Stimulated activated CD8-positive, alpha-beta memory T cell treated with anti-CD3 and anti-CD28 coated beads, Interleukin-15, amount 100 ng/mL, for 24 hours (primary cell): ENCODE measurements at places on chromosomes 16 and 17.

GRCh38 chr16:14522671-14523070, 107.4 kb downstream of the PARN start:
- DNase-seq, result no peak

DNA sequence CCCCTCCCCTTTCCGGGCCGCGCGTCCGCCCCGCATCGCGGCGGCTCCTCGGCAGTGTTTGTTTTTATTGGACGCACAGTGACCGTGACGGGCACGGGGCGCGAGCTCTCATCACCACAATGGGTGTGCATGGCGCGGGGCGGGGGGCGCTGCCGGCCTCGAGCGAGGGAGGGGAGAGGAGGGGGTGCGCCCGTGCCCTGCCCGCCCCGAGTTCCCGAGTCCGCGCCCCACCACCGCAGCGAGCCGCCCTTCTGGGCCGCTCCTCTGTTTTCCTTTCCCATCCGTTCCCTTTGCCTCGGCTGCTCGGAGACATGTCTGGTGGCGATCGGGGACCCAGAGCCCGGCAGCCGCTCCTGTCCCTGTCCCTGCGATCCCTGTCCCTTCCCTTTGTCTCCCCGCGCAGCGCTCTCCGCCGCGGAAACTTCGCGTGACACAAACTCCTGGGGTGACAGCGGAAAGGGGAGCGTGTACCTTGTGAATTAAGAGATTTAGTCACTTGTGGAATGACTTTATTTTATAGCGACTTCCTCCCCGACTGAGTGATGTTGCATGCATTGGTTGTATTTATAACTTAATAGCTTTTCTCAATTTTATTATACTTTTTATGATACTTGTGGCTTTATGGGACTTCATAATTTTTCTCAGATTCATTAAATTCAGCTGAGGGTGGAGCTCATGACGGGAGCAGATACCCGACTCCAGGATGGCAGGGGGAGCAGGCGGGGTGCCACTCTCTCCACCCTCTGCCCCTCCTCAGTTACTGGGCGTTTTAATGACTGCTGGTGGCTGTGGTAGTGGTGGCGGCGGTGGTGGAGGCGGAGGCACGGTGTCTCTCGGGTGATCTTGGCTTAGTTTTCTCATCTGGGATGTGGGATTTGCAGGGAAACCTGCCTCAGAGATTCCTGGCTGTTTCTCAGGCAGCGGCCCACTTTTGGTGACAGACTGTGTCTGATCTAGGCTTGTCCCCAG, 40.8 kb downstream of the MRM1 start:
- no peak for DNase-seq

GRCh38 chr17:71899317-71899716, 221.5 kb upstream of the SOX9 start:
- no peak for DNase-seq

GRCh38 chr17:57911834-57912673, 43.2 kb downstream of the CUEDC1 start:
- DNase-seq, result no peak

DNA sequence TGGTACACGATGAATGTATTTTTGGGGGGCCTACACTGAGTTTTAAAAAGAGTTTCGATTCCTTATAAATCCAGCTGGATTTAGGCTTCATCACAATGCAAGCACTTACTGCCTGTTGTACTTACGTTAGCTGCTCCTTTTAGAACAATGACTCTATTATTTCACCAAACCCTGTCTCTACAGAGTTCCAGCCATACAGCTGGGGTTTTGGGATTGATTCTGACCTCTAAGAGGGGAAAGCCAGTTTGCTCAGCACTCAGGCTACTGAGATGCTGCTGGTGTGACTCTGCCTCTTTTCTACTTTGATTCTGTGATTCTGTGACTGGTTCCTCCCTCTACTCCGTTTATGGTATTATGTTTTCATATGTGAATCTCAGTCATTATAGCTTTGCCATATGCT, 329.7 kb downstream of the ABCC12 start:
- DNase-seq, result no peak

- DNase-seq, result no peak
Measured at GRCh38 chr17:8056232-8056975, 17.5 kb downstream of the ALOX15B start.

DNA sequence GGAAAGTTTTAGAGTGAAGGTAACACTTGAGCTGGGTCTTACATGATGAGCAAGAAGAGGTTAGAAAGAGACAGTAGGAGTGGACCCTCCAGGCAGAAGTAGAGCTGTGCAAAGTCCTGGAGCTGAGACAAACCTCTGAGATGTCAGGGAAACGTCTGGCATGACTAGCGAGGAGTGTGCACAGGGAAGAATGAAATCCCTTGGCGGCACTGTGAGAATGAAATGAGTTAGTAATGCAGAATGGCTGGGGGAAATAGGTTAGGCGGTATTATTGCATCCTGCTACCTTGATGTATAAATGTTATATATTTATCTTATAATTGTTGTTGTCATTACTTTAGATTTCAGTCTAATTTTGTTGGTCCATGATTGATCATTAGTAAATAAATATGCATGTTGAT, 457.9 kb upstream of the CCL2 start:
- no peak for DNase-seq

DNA sequence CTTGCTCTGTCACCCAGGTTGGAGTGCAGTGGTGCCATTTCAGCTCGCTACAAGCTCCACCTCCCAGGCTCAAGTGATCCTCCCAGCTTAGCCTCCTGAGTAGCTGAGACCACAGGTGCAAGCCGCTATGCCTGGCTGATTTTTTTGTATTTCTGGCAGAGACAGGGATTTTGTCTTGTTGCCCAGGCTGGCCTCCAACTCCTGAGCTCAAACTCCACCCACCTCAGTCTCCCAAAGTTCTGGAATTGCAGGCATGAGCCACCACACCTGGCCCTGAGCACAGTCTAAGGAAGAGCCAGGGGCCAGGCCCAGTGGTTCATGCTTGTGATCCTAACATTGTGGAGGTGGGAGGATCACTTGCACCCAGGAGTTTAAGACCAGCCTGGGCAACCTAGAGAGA, 21.8 kb upstream of the BCO1 start:
- no peak for DNase-seq

GRCh38 chr16:89147085-89147817, 24.3 kb upstream of the CDH15 start:
- no peak for DNase-seq

GRCh38 chr16:19851476-19851875, 33.2 kb downstream of the GPRC5B start:
- DNase-seq, result no peak

GRCh38 chr17:1177016-1177700, 2.6 kb downstream of the ABR start:
- DNase-seq, result no peak

DNA sequence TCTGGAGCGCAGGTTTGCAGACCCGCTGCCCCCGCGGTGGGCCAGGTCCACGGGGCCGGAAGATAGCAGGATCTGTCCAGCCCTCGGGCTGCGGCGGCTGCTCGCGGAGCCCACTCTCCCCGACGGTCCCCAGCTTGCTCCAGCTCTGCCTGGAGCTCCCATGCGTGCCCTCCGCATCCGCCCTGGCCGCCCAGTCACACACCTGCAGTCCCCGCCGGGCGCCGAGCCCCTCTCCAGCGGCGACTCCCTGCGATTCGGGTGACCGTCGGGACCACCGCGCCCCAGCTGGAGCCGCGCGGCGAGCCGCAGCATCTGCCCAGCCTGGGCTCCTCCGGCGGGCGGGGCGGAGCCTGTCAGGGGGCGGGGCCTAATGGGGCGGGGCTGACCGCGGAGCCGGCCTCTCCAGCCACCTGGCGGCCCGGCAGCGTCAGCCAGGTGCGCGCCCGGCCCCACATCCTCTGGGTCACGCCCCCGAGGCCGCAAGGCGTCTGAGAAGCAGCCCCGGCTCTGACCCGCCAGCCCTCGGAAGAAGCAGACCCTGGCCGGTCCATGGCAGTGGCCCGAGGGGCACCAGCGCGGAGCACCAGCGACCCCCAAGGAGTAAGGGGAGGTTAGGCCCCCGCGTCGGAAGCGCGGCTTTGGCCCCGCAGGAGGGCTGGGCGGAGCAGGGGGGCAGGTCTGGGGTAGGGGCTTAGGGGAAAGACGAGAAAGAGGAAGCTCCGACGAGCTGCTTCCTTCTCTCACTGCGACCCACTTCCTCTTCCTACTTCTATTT, at the start of gene PIK3R5:
Gene PIK3R5 (minus strand): TSS at position 314 of the 775 bp plus-strand sequence. CDS start 54,213 bp downstream, outside the sequence.
- DNase-seq, result peak; percentile 76

DNA sequence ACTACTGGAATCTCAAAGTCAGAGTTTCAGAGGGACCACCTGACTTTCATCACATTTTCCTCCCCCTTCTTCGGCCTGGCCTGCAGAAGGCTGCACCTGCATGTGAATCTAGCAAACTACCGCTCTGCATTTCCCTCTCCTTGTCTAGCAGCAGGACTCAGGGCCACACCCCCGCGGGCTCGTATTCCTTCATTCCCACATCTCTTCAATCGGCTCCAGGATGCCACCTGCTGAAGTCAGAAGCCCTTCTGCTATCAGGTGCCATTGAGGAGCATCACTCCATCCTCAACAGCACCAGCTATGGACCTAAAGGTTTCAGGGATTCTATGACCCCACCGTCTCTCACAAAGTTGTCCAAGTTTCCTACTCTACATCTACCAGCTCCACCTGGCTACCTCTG, 169.5 kb downstream of the VPS53 start:
- no peak for DNase-seq

DNA sequence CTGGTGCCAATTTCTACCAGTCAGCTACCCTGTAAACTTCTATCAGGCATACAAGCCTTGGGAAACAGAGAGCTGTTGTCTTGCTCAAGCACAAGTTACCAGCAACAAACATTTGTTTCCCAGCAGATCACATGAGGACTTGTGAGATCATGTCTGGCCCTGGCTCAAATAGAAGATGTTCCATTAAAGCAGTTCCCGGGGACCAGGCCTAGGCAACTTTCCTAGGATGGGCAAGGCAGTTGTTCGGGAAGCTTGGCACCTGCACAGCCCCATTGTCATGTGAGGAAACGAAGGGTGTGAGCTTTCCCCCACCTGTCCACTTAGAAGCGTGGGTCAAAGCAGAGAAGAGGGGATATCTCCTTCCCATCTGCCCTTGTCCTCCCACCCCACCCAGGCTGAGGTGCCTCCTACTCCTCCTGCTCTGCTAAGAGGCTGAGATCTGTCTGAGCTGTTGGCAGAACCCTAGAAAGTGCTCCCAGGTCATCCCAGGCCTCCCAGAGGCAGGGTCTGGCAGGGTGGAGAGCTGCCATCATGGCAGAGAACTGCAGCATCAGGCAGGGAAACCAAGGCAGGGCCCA, 11.2 kb upstream of the SLC47A2 start:
- no peak for DNase-seq

- no peak for DNase-seq
Measured at GRCh38 chr17:8680466-8681169, 50.1 kb upstream of the MYH10 start.
